ENCODE measurements at places on chromosomes 16 and 17.

- no peak for DNase-seq
Measured at GRCh38 chr16:68206245-68206644, 29.7 kb downstream of the ESRP2 start.

DNA sequence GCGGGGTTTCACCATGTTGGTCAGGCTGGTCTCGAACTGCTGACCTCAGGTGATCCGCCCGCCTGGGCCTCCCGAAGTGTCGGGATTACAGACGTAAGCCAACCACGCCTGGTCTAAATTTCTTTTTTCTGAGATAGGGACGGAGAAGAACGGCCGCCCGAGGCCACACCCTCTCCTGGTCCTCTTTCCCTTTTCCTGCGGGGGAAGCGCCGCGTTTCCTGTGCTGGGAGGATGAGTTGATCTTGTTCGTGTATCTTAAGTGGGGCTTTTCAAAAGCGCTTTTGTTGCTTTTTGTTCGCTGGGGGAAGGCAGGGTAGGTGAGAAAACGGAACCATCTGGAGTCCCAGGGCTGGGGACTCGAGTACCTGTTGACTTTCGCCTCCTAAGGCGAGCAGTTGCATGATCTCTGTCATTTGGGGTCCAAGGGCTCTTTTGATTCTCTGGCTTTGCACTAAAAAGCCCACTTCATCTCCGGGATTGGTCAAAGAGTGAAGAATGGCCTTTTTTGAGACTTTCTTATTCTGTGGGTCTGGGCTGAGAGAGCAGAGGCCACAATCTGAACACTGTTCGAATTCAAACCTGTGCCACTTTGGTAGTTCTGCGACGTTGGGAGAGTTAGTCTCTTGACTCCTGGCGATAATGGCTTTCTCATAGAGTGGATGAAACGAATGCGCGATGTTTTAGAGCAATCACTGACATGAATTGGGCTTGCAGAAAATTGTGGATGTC is 1.3 kb downstream of the FUS start:
- DNase-seq: peak; percentile 54

- DNase-seq: no peak
Measured at GRCh38 chr17:42521036-42521435, 15.0 kb upstream of the NAGLU start.

DNA sequence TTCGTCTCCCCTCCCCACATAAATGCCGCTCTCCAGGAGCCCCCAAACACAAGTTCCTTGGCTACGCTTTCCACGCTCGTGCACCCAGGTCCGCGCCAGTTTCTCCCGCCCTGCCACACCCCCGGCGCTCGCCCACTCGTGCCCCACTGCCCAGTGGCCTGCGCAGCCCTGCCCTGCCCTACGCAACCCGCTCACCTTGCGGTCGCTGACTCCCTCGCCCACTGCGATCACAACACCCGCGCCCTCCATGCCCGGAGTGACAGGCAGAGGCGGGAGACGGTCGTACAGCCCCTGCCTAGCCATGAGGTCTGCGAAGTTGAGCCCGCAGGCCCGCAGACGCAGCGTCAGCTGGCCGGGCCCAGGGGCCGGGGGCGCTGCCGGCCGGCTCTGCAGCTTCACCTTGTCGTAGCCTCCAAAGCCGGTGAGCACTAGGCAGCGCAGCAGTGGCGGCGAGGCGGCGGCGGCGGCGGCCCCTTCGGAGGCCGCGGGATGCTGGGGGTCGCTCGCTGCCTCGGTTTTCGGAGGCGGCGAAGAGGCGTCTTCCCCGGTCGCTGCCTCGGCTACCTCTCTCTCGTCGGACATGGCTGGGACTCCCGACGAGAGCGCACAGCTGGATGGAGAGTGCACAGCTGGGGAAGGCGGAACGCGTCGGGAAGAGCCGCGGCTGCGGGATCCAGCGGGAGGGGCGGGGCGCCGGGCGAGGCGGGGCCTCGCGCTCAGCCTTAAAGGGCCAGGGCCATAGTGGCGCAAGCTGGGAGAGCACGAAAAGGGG is at the start of gene VAT1:
TSS of gene VAT1 (minus strand) at position 645 of the 772 bp plus-strand sequence. CDS start at position 582, 63 bp downstream.
- DNase-seq: peak; percentile 88

DNA sequence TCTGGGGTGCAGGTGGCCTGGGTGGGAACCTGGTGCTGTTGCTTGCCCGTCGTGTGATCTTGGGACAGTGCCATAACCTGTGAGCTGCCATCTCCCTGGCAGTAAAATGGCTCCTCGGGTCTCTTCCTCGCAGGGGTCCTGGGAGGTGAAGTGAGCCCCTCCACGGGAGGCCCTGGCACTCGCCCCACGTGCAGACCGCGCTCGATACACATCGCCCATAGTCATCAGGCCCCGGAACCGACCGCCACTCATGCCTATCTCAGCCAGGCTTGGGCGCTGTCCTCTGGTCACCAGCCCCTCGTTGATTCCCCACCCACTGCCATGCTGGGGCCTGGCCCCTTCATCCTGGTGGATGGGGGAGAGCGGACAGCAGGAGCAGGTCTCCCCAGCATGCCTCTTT is 21.5 kb upstream of the OSGIN1 start:
- DNase-seq: no peak

- peak; percentile 48 for DNase-seq
Measured at GRCh38 chr16:3879258-3879886, 1.1 kb downstream of the CREBBP start.

Data from heart left ventricle (tissue), 16 donors.